Activated naive CD4-positive, alpha-beta T cell treated with anti-CD3 and anti-CD28 coated beads, Interleukin-2, amount 10 ng/mL, durations not matched to agents 7 days and 5 days (primary cell): ENCODE measurements at places on chromosomes 13 and 19.

DNA sequence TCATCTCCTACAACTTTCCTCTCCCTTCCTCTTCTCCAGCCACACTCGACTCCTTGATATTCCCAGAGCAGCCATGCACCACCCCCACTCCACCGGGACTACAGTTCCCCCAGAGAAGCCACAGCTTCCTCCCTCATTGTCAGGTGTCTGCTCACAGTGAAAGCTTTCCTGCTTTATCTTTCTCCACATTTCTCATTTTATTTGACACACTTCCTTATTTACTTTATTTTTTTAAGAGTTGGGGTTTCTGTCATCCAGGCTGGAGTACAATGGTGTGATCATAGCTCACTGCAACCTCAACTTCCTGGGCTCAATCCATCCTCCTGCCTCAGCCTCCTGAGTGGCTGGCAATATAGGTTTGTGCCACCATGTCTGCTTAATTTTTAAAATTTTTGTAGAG, 464.6 kb downstream of the MYO16 start:
- no peak for DNase-seq

GRCh38 chr13:108860418-108860817, 231.0 kb downstream of the MYO16 start:
- DNase-seq = no peak

- DNase-seq = no peak
Measured at GRCh38 chr13:113157929-113158747, at the start of gene PROZ. Gene PROZ, plus strand, starts transcription at chr13:113158648. Its CDS starts 13 bp downstream, at chr13:113158661.

GRCh38 chr13:94173312-94173854, 306.1 kb downstream of the DCT start:
- DNase-seq = no peak

DNA sequence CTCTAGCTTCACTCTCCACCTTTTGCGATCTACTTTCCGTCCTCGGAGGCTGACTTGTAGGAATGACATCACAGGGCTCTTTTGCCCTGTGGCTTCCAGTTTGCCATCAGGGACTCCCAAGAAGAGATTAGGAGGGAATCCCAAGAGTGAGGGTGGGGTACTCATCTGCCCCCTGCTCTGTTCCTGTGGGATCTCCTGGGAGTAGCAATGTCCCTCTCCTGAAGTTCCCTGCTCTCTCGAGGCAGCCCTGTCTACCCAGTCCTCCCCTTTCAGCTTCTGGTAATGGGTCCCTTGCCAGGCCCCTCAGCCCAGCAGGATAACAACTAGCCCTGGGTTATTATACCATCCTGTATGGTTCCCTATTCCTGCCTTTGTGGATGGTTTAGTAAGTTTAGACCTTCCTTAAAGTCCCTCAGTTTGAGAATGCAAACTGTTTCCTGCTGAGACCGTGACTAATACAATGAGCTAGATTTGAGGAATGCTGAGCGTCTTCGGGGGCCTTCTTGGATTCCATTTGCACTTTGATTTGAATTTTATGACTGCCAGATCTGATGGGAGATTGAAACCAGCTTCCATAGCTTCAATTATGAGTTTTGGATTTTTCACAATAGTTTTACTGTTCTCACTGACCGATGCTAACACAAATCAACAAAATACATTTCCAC, 73.7 kb upstream of the IPO5 start:
- no peak for DNase-seq

DNA sequence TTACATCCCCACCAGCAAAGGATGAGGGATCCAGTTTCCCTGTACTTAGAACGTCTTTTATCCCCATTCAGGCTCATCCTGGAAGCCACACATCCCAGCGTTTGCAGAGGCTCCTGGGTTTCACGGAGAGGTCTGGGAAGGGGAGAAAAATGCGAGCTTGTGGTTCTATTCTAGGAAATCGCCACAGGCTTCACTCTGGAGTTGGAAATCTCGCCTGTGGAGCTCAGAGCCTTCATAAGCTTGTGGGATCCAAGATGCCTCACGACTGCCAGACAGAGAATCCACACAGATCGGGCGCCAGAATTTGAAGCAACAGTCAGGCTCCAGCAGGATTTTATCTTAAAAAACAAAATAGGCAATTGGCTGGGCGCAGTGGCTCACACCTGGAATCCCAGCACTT, 157.9 kb downstream of the PTPRS start:
- no peak for DNase-seq

GRCh38 chr13:80276371-80277289, 64.3 kb downstream of the SPRY2 start:
- no peak for DNase-seq

GRCh38 chr19:35034588-35035382, 4.5 kb downstream of the SCN1B start:
- DNase-seq = no peak

- DNase-seq = no peak
Measured at GRCh38 chr13:112366907-112367646, 9.1 kb upstream of the SPACA7 start.

- DNase-seq = no peak
Measured at GRCh38 chr13:24683351-24683750, 3.1 kb downstream of the ATP12A start.

DNA sequence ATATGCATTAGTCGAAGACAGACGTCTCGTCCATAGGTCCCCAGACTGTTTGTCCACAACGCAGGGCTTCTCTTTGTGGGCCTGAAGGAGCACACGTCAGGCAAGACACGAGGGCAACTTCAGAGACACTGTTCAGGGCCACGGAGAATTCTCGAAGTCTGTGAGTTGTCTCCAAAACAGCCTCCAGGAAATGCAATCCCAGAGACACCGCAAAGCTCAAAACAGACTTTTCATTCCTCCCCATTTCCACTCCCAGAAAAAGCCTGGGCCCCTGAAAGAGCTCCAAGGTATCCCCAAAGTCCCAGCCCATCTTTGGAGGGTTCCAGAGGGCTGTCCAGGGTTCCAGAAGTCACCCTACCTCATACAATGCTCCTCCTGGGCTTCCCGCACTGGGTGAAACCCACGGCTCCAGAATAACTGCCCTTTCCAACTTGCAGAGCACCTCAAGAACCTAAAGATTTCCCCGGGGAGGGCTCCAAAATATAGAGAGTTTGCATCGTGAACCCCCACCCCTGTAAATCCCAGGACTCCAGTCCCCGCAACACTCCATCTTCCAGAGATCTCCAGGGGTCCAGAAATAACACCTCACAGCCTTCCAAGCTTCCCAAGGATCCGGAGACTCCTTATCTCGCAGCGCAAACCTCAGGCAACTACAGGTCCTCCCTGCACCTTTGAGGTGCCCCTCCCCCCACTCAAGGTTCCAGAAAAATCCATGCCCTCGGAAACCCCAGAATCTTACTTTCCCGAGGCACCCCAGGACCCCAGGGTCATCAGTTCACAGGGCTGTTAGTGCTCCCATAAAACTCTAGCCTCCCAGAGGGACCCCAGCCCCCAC, 687 bp upstream of the FTL start:
- DNase-seq = peak; percentile 32

- DNase-seq = no peak
Measured at GRCh38 chr13:98510156-98510509, 66.8 kb downstream of the STK24 start.

GRCh38 chr19:12695997-12696365, 450 bp downstream of the FBXW9 start:
- DNase-seq = peak; percentile 49

DNA sequence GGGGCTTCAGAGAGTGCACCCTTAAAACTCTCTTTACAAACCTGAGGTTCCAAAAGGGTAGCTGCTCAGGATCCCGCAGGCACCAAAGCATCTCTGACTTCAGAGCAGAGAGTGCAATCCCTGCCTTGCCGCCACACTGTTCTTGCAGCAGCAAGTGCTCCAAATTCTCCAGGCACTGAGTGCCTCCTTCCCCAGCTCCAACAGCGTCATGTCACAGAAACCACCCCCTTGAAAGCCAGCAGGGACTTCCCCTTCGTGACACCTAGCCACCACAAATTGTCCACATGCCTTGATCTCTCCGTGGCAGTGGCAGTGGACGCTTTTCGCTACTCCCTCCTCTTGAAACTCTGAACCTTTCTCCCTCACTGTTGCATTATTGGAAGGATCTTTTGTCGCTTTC, 39.9 kb downstream of the MBNL2 start:
- DNase-seq = no peak

GRCh38 chr19:56765137-56765536, 75.4 kb downstream of the PEG3 start:
- DNase-seq = peak; percentile 29

- no peak for DNase-seq
Measured at GRCh38 chr13:32228330-32229041, 86.7 kb downstream of the ZAR1L start.
